ENCODE measurements at places on chromosomes 11 and 22.

GRCh38 chr11:90908074-90908473, 685.2 kb upstream of the CHORDC1 start:
- no peak for DNase-seq

DNA sequence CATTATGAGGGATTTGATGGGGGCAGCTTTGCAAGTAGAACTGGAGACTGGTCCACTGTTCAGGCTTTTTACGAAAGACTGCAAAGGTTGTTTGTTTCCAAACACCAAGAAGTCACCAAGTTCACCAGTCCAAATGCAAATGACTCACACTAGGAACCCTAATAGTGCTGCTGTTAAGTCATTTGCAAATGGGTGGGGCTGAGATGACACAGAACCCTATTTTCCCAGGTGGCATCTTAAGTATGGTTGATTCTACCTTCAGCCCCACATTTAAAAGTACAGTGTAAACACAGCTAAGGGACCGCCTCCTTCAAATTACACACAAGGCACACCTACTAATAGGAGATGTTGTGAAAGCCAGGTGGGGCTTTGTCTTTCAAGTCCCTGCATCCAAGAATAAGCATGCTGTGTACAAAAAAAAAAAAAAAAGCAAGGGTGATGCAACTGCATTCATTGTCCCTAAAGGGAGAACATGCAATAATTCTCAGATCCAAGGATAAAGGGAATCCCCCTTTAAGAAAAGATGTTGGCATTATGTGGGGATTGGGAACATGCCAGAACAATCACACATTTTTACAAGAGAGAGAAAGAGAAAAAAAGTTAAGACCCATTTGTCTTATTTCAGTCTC, 27.3 kb downstream of the BDNF start:
- DNase-seq: peak; percentile 14

DNA sequence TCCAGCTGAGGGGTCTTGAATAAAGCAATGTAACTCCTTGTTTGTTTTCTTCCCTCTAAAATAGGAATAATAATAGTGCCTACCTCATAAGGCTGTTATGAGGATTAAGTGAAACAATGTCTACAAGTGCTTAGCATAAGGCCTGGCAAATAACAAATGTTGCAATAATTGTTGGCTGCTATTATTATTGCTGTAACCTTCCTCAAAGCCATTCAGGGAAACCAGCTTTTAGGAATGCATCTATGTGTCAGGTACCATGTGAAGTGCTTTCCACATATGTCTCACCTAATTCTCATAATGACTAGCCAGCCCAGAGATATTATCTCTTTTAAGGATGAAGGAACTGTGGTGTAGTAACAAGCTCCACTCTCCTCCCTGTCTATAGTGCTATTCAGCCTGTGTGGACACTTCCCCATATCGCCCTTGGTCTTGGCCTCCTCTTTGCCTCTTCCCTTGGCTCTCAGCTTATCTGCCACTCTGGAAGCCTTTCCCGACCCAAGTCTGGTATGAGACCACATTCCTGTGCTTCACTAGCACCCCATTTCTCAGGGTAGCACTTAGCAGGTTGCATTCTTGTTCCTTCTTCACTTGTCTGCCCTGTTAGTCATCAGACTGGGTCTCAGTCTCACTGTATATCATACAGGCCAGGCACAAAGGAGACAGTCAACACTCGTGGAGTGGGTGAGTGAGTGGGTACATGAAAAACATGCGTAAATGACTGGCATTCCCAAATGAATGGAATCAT, 23.8 kb downstream of the CSNK2A3 start:
- DNase-seq: no peak

- no peak for DNase-seq
Measured at GRCh38 chr22:23381661-23382427, 198.2 kb downstream of the IGLL1 start.

DNA sequence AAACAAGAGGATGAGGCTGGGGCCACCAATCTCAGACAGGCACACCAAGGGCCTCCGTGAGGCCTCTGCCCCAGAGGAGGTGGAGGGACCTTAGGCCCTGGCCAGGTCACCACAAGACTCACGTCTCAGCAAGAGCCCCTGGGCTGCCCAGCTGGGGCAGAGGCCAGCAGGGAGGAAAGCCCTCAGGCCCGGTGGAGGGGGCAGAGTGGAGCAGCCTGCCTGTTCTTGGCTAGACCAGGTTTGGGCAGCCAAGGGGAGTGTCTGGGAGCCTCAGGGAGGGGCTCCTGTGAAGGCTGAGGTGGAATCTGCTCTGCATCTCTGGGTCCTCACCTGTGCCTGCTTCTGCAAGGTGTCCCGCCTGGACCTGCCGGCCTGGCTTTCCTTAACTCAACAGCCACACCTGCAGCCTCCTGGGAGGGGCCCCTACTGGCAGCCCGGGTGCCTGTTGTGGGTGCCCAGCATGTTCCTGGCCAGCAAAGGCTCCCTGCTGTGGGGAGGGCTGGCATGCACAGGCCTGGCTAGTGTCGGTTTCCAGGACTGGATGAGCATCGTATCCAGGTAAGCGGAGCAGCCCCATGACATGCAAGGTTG, 11.9 kb downstream of the TTLL12 start:
- no peak for DNase-seq

GRCh38 chr22:22720724-22721261, 76.4 kb downstream of the GGTLC2 start:
- no peak for DNase-seq

DNA sequence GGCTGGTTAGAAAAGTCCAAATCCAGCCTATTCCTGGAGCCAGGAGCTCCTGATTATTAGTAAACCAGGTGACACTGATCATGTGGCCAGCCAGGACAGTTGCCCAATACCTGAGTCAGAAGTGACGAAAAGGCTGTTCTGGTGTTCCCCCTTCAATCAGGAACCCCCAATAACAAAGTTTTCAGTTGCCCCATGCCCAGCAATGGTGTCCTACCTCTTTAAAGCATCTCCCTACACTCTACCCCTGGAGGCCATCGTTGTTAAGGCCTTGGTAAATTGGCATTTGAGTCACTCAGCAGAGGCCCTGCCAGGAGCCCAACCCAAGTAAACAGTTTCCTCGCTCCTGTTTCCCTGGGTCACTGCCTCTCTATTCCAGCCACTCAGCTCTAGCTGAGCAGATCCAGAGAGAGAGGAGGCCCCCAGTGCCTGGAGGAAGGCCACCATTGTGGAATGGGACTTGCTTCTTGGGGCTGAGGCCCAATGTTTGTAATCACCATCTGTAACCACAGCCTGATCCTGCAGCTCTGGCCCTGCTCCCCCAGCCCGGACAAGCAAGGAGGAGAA, 25.0 kb downstream of the ARHGAP1 start:
- peak; percentile 78 for DNase-seq

- DNase-seq: no peak
Measured at GRCh38 chr11:76175783-76176182, 30.5 kb downstream of the WNT11 start.

DNA sequence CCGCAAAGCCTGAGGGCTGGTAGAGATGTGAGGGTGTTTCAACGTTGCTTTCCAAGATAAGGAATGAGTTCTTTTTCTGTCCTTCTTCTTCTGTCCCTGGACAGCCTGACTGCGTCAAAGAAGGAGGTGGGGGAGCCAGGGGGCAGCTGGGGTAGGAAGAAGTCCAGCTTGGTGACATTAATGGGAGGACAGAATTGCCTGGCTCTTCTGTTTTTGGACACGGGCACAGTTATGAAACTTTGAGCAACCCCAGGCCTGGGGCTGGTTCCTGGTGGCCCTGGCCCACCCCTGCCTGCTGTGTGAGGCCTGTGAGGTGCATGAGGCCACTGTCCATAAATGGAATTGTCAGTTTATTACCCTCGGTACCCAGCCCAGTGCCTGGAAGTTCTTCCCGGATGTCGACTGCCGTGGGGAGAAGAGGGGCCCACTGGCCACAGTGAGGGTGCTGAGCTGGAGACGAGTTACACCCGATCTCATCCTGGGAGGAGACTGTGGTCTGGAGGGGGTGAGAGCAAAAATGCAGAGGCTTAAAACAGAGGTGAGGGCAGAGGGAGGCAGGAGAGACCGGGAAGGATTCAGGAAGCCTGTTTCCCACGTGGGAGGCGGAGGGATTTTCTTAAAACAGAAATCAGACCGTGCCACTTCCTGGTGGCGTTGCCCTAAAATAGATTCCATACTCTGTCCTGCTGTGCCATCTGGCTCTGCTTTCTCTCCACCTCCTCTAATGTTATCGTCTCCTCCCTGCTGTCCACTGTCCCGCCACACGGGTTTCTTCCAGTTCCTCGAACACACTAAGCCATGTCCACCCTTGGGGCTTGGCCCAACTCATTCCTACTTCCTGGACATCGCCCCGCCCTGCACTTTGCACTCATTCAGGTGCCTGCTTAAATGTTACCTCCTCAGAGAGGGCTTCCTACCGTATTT, 59.7 kb upstream of the RASD2 start:
- DNase-seq: peak; percentile 28

- no peak for DNase-seq
Measured at GRCh38 chr11:68670208-68670992, 13.9 kb upstream of the GAL start.

DNA sequence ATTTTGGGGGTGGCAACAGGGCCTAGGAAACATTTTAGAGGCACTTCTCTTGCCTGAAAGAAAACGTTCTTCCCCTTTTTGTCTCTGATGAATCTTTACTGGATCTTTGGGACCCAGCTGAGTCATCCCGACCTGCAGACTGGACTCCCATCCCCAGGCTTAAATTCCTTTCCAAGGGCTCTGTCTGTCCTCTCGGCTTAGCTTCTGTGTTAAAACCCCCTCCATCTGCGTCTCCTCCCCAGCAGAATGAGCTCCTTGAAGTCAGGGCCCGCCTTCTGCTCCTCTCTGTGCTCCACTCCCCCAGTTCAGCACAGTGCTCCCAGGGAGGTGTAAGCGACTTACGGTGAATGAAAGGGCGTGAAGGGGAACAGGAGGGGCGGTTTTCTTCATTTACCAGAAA, 895 bp upstream of the DAGLA start:
- no peak for DNase-seq

DNA sequence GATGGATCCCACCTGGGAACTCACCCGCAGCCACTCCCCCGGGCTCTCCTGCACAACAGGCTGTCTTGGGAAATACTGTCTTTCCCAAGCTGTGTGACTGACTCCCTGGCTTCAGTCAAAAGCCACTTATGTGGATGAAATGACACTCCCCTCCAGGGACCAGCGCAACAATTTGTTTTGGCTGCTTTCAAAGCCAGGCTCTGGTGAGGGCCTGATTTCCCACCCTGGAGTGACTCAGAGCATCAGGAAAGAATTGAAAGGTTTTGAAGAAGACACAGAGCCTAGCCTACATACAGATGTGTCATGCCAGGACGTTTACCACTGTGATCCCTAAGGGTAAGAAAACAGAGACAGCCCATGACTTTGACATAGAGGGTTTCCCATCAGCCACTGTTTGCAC, 550.5 kb downstream of the MIAT start:
- DNase-seq: no peak

GRCh38 chr11:34719303-34719848, 98.5 kb downstream of the EHF start:
- DNase-seq: peak; percentile 16

GRCh38 chr11:58495906-58496305, 12.0 kb downstream of the OR5B21 start:
- DNase-seq: no peak

GRCh38 chr22:24310969-24311368, 40.3 kb downstream of the SPECC1L start:
- DNase-seq: no peak

- no peak for DNase-seq
Measured at GRCh38 chr11:120622189-120622875, 110.8 kb downstream of the GRIK4 start.

DNA sequence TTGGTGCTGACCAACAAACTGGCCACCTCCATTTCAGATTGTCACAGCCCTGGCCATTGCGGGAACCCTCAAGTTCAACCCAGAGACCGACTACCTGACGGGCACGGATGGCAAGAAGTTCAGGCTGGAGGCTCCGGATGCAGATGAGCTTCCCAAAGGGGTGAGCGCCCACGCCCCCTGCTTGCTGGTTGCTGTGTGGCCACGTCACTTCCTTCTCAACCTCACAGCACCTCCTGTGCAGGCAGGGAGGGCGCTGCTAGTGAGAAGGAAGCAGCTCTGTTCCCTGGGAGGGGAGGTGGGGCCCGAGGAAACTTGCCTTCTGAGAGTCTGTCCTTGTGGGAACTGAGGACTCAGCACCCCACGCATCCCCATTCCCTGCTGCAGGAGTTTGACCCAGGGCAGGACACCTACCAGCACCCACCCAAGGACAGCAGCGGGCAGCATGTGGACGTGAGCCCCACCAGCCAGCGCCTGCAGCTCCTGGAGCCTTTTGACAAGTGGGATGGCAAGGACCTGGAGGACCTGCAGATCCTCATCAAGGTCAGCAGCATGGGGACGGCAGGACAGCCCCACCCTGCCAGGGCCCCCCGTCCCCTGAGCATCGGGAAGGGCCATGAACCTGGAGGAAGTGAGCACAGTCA, 19.3 kb downstream of the POLR3H start:
- no peak for DNase-seq

DNA sequence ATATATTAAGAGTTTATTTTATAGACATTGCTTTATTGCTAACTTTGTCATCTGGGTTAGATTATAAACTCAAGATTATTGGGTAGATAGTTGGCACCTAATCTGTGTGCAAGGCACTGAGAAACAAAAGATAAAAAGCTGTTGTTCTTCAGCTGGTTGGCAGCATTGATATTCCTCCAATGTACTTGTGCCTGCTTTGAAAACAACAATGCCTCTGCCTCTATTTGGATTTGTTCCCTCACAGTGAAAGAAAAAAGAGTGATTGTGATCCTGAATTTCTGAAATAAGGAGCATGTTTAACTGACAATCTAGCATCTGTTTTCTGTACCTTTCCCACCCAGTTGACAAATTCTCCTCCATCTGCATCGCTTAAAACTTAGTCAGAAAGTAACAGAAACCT, 98.3 kb downstream of the TYR start:
- DNase-seq: no peak

DNA sequence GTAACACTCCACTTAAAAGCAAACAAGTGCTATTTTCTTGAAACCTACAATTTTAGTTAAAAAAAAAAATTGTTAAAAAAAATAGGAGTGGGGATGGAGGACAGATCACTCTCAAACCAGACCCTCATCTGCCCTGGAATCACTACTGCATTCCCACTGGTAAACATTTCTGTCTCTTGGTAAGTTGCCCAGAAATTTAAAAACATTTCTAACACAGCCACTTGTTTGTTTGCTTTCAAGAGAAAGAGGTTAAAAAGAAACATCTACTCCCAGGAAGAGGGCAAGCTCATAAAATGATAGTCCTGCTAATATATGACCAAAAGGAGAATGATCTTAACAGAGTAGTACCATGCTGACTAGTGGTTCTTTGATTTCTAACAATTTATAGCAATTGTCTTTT, 83.3 kb downstream of the SGSM3 start:
- no peak for DNase-seq

DNA sequence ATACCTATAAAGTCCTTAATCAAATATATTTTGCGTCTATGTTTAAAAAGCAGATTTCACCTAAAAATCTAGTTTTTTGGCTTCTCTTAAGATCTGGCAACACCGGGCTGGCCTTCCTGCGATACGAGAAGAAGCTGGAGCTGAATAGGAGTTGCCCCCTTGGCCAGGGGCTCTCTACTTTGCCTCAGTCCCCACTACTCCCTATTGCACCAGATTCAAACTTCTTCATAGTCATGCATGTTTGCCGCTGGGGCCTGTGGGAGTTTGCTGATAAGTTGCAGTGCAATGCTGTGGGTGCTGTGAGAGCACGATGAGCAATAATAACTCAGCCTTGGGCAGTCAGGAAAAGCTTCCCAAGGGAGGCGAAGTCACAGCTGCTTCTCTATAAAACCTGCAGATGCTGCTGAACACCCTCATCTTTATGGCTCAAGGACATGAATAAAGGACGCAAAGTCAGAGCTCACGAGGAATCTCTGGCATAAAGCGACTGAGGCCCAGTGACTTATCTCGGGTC, 15.2 kb upstream of the EIF3D start:
- DNase-seq: no peak
